ENCODE measurements at places on chromosomes 6 and 20.

- DNase-seq = no peak
Observed at GRCh38 chr6:163780994-163781393, 366.5 kb downstream of the QKI start.

- no peak for DNase-seq
Observed at GRCh38 chr6:74404366-74404765, 708.4 kb downstream of the CD109 start.

GRCh38 chr20:6852478-6852877, 85.0 kb downstream of the BMP2 start:
- DNase-seq = no peak

DNA sequence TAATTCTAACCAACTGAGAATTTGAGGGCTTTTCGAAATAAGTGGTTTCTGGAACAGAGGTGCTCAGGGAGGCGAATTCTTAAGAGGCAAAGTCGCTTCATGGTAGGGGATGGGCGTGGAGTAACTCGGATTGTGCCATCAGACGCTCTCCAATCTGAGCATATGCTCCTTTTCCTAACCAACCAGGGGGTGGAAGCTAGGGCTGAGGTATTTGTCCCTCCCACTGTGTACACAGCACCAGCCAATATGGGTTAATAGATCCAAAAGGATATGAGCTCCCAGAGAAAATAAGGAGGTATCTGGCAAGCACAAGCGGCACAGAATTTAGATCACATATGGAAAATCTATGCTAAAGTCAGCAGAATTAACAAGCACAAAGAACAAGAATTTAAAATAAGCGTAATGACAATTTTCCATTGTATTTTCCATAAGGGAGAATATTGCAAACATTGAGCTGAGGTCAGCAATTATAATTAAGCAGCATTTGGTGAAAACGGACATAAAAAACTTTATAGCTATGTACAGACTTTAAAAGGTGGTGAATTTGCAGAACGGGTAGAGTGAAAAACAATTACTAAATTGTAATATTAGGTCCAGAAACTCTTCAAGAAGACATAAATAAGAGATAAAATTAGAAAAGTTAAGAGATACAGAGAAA, 55.0 kb upstream of the PHACTR1 start:
- DNase-seq = no peak

- DNase-seq = no peak
Observed at GRCh38 chr6:76633259-76633658, 560.8 kb upstream of the IMPG1 start.

GRCh38 chr6:16265351-16266341, 27.3 kb downstream of the GMPR start:
- DNase-seq = no peak

- peak; percentile 22 for DNase-seq
Observed at GRCh38 chr6:37761554-37762271, 57.8 kb upstream of the ZFAND3 start.

- no peak for DNase-seq
Observed at GRCh38 chr20:40467703-40468411, 221.2 kb downstream of the MAFB start.

Data from trophoblast cell (in vitro differentiated cells and primary cell).